Activated CD8-positive, alpha-beta T cell treated with anti-CD3 and anti-CD28 coated beads, Interleukin-2, amount 10 ng/mL, durations not matched to agents 7 days and 5 days (primary cell): ENCODE measurements at places on chromosomes 5 and 9. TPM values are rescaled to one million over a fixed set of nuclear protein-coding genes. Genes with fewer than 3 reads are reported as not detected.

The OR13C8 gene
- total RNA-seq = not detected

The N4BP3 gene
- 5.9 TPM for total RNA-seq

The PCDHB10 gene
- not detected for total RNA-seq

The EIF4E1B gene
- total RNA-seq = not detected

The TIMD4 gene
- total RNA-seq = 2.7 TPM

DNA sequence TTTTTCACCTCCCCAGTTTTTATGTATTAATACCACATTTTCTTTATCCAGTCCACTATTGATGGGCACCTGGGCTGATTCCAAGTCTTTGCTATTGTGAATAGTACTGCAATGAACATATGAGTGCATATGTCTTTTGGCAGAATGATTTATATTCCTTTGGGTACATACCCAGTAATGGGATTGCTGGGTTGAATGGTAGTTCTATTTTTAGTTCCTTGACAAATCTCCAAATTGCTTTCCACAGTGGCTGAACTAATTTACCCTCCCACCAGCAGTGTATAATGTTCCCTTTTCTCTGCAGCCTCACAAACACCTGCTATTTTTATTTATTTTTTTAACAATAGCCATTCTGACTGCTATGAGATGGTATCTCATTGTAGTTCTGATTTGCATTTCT lies 340.2 kb downstream of the ADAMTS6 start:
- no peaks in the 10 kb centered on the region for H3K36me3 ChIP-seq
- no peak overlapping the region for H3K27ac ChIP-seq
- no peaks in the 10 kb centered on the region for H3K4me1 ChIP-seq
- no peak overlapping the region for H3K4me3 ChIP-seq
- no peak for DNase-seq

DNA sequence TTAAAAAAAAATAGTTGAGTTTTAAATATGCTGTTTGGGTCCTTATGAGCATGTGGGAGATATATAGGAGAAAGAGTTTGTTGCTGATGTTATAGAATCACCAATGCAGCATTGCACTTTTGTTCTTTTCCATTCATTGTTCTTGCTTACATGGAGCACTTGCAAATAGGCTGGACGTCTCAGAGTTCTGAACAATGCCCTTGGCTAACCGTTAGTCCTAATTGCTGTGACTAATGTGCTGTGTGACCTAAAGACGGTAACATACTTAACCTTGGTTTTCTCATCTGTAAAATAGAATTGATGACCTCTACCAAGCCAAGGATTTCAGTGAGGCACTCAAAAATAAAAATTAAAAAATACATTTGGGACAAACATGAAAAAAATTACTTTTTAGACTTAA lies 29.8 kb downstream of the PIK3R1 start:
- H3K27me3 ChIP-seq = no peaks in the 10 kb centered on the region
- H3K4me1 ChIP-seq = peaks cover 59% of the 10 kb centered on the region
- DNase-seq = no peak
- peaks cover 30% of the 10 kb centered on the region for H3K36me3 ChIP-seq

DNA sequence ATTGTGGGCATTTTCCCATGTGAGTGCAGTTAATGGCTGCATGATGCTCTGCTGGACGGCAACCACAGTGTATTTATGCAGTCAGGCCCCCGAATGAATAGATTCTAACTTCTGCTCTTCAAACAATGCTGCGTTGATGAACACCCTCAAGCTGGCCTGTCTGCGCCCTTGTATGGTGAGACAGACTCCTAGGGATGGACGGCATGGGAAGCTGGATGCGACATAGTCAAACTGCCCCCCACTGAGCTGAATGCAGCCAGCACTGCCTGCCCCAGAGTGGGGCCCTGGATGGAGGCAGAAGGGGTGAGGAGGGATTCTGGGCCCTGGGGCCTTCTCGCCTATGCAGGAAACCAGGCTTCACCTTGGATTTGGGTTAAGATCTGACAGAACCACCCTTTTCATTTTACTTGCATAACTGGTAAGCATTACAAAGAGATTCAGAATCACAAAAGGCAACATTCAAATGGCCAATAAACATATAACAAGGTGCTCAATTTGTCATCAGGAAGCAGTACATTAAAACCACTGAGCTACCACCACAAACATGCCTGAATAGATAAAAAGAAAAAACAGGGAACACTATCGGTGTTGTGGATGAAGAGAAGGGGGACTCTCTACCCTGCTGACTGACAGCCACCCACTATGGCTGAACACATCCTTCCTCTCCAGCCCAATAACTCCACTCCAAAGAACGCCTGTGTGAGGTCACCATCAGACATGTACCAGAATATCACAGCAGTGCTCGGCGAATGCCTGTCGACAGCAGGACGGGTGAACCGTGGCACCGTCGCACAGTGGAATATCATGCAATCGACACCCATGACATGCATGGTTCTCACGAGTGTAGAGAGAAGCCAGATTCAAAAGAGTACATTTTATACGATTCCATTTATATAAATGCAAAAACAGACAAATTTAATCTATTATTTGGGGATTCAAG lies 79.1 kb downstream of the RAPGEF1 start:
- H3K27me3 ChIP-seq = no peaks in the 10 kb centered on the region
- peaks cover 73% of the 10 kb centered on the region for H3K4me1 ChIP-seq
- no peak overlapping the region for H3K4me3 ChIP-seq
- peaks cover 36% of the 10 kb centered on the region for H3K36me3 ChIP-seq
- no peak for DNase-seq
- peak overlapping the region; percentile 35 for H3K27ac ChIP-seq

DNA sequence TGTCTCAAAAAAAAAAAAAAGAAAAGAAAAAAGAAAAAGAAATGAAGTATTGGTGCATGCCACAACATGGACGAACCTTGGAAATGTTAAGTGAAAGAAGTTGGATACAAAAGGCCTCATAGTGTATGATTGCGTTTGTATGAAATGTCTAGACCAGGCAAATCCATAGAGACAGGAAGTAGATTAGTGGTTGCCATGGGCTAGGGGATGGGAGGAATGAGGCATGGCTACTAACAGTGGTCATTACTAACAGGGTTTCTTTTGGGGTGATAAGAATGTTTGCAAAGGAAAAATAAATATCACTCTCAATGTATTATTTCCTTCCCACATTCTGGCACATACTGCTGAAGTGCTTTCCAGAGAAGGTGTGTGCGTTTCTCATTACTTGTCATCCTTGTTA lies 44.1 kb downstream of the UGCG start:
- peaks cover 32% of the 10 kb centered on the region for H3K4me1 ChIP-seq
- no peak overlapping the region for H3K27ac ChIP-seq
- no peak overlapping the region for H3K4me3 ChIP-seq
- no peaks in the 10 kb centered on the region for H3K27me3 ChIP-seq
- DNase-seq = no peak
